ENCODE measurements at places on chromosomes 6 and 20. TPM values are rescaled to one million over a fixed set of nuclear protein-coding genes. Genes with fewer than 3 reads are reported as not detected.

Gene NXT1
- 69.6 TPM for total RNA-seq

Gene CSTF1
- total RNA-seq = 38.9 TPM

Gene LPIN3
- total RNA-seq = 11.0 TPM

Gene RSPH9
- total RNA-seq = 0.28 TPM

Gene AK9
- total RNA-seq = 1.1 TPM

Gene ACTL10
- total RNA-seq = not detected

Gene SIM1
- total RNA-seq = not detected

All from A549 treated with ZK216348 at 1 μM for 4 hours (cell line).